ENCODE measurements at places on chromosomes 1 and 21.

DNA sequence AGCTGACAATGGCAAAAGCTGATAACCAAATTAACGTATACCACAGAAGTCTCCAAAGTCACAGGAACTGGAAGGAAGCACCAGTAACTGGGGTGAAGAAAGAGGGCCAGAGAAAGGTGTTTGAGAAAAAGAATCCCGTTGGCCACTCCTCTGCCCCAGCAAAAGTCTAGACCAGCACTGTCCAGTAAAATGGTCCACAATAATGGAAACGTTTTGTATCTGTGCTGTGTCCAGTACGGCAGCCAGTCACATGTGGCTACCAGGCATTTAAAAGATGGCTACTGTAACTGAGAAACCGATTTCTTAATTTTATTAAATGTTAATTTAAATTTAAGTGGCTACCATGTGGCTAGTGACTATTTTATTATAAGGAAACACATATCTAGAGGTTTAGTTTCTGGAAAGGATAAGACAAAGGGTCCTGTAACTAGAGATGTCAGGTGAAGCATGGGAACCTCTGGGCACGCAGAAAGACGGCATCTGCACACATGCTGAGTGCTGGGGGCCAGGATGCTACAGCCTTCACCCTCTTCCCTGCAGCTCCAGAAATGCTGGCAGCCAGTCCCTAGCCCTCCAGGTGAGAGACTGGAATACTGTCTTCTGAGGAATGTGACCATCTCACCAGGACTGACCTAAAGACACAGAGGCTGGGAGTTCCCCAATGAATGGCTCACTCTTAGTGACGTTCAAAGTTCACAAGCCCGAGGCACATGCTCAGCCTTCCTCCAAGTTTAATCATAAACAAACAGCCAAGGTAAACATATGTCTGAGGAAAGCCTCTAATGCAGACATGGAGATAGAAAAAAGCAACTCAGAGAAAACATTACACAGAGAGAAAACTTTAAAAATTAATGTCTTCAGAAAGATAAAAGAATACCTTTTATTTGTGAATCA is 50.7 kb downstream of the JAK1 start:
- no peak for DNase-seq

- DNase-seq, result no peak
These were observed 39.7 kb upstream of the PADI2 start for GRCh38 chr1:17158961-17159360.

GRCh38 chr1:109277434-109278204 is 5.3 kb downstream of the PSRC1 start:
- DNase-seq, result peak; percentile 70

GRCh38 chr1:8283058-8283884 is 34.6 kb upstream of the SLC45A1 start:
- no peak for DNase-seq

- no peak for DNase-seq
These were observed 37.6 kb upstream of the DIPK1A start for GRCh38 chr1:92998821-92999220.

DNA sequence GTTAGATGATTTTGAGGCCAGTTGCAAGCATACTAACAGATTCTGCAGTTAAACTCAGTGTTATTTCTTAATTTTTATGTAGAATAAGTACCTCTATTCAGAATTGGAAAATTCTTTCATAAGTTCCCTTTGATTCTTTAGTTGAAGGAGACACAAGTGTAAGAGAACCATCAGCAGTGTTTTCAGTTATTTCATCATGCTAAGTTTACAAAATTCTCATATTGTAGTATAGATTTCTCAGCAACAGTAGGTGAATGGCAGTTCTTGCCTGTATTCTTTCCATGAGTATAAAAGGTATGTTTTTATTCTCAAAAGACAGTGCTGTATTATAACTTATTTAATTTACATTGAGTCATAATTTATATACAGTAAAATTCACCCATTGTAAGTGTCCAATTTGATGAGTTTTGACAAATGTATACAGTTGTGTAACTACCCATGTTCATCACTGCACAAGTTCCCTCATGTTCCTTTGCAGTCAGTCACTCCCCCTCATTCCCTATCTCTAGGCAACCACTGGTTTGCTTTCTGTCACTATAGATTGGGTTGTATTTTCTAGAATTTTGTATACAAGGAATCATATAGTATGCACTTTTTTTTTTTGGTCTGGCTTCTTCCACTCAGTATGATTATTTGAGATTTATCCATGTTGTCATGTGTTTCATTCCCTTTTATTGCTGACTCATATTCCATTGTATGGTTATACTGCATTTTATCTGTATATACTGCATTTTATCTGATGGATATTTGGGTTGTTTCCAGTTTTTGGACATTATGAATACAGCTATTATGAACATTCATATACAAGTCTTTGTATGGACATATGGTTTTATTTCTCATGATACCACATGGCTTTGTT is 3.9 kb downstream of the RPS6KC1 start:
- no peak for DNase-seq

DNA sequence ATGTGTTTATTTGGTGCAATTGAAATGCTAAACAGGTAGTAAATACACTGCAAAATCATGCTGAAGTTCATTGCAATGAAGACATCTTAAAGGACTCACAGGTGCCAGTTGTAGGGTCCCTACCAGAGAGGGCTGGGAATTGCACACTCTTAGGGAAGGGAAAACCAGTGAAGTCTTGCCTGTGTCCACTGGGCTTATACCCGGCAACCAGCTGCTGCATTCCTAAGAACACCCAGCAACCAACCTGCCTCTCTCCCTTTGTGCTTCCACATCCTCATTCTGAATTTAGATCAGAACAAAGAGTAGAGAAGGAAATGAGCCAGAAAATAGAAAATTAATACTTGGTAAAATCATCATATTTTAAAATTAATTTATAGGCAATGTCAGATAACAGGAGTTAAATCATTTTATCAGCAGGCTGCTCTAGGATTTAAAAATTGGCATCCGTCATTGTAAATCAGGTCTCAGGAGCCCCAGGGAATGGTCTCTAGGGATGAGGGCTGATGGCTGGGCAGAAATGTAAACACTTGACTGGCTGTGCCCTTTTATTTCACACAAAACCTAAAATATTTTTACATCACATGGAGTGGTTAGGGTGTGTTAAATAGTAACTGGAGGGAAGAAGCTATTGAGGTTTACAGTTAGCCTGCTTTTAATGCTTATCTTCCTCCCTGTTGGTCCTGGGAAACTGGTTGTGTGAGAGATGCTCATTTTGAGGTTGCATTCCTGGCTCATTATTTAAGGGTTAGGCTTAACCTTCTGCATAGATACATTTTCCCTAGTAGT is 31.3 kb downstream of the PTGFRN start:
- DNase-seq, result no peak

DNA sequence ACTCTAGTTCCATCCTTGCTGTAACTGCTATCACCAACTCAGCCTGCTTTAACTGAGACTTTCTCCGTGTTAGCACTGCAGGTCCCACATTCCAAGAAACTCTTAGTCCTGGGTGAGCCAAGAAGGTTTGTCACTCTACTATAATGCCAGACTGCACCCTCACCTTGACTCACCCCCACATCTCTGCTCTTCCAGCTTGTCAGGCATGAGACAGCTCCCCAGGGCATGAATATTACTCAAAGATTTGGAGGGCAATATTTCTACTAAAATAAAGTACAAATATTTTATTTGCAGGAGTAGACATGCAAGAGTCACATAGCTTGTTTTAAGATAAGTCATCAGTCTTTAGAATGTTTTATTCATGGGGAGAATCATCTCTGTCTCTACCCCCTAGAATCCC is 110.2 kb downstream of the MATN1 start:
- no peak for DNase-seq

DNA sequence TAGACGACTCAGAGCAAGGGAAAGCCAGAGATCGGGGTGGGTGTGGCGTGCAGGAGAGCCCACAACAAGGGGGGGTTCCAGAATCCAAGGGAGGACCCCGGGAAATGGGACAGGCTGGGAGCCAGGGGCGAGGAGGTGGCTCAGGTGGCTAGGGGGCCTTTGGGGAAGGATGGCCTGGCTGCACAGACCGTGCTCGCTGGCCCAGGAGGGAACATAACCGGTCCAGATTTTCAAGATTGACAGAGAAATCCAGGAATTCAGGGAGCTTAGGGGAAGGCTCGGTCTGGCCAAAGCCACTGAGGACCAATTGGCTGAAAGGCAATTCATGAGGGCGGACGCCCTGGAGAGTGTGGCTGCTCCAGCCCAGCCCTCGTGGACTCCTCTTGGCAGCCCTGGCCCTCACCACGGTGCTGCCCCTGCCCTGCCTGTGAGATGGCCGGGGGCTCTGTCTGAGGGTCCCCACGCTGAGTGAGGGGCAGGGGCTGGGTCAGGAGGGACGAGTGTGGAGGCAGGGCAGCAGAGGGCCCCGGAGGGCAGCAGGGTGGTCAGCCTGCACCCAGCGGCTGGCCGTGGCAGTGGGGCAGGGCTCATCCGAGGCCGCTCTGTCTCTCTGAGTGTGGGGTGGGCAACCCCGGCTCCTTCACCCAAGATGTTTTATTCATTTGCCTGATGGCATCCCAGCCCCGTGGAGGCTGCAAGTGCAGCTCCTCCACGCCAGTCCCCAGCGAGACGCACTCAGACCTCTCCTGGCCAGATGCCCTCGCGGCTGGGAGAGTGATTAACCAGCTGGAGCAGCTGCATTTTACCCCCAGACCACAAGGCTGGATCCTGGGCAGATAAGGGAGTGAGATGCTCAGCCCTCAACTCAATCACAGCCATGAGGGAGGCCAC is 5.6 kb upstream of the LRRC3 start:
- DNase-seq, result peak; percentile 25

DNA sequence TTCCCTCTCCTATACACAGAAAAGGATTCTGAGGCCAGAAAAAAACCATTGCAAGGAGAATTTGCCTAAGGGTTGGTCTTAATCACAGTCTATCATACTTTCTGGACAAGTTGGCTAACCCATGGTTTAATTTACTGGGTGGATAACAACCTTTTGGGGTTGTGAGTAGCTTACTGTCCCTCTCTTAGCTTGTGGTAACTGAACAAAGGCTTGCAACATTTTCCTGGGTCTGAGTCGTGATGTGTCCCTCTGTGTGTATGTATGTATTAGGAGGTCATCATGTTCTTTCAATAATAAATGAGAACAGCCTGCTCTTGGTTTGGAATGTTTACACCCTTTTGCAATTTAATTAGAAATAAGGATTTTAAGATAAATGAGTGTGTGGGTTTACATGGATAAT is 36.7 kb downstream of the PAPPA2 start:
- no peak for DNase-seq

DNA sequence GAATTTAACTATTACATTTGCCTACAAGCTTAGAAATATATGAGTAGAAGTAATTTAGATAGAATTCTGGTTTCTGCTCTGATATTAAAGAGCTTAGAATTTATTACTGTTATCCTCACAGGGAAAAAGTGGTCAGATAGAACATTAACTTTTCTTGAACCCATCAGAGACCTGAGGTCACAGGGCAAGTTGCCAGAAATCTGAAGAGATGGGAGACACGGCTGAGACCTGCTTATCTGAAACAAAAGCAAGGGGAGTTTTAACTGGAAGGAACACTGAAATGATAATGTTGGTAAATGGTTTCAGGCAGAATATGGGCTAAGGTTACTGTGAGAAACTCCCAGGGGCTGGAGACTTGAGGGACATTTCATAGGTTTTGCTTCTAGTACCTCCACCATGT is 28.0 kb upstream of the USP25 start:
- DNase-seq, result no peak

DNA sequence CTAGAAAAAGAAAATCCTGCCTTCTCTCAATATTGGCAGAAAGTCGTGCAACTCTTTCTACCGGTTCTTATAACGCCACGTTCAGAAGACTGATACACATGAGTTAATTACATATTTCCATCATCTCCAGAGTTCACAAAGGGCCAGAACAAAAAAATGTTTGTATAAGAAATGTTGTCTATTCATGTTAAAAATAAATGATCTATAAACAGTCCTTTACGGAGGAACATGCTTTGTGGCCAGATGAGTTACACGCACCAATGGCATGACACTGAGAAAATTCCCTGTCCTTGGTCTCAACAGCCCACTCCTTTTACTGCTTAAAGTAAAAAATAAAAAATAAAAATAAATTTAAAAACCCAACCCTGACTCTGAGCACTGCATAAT is 29.5 kb downstream of the C2CD2 start:
- no peak for DNase-seq

GRCh38 chr1:42945164-42945563 is 13.5 kb downstream of the SLC2A1 start:
- DNase-seq, result no peak

GRCh38 chr1:168845140-168845539 is 116.1 kb upstream of the DPT start:
- DNase-seq, result no peak

DNA sequence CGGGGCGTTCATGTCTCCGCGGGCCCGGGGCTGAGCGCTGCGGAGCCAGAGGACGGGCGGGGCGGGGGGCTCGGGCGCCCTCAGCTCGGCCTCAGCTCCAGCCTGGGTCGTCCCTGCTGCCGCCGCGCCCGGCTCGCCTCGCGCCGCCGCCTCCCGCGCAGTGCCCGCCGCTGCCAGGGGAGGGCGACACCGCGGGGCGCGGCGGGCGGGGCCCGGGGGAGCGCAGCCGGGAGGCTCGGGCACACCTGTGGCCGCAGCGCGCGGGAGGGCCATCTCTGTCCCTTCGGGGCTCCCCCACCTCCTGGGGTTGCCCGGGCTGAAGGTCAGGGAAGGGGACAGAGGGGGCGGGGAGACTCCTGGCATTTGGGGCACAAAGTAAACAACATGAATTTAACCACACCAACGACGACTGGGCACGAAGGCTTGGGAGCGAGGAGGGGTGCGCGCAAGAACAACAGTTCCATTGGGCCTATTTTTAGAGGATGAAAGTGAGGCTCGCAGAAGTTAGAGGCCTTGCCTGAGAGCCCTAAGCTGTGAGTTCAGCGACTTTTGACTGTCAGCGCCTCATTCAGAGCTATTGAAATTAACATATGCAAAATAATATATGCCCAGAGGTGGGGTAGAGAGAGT is at the start of gene FAM131C:
Gene FAM131C, minus strand, starts transcription at position 162 of the 630 bp plus-strand sequence. CDS start 209 bp downstream, outside the sequence.
- DNase-seq, result no peak

DNA sequence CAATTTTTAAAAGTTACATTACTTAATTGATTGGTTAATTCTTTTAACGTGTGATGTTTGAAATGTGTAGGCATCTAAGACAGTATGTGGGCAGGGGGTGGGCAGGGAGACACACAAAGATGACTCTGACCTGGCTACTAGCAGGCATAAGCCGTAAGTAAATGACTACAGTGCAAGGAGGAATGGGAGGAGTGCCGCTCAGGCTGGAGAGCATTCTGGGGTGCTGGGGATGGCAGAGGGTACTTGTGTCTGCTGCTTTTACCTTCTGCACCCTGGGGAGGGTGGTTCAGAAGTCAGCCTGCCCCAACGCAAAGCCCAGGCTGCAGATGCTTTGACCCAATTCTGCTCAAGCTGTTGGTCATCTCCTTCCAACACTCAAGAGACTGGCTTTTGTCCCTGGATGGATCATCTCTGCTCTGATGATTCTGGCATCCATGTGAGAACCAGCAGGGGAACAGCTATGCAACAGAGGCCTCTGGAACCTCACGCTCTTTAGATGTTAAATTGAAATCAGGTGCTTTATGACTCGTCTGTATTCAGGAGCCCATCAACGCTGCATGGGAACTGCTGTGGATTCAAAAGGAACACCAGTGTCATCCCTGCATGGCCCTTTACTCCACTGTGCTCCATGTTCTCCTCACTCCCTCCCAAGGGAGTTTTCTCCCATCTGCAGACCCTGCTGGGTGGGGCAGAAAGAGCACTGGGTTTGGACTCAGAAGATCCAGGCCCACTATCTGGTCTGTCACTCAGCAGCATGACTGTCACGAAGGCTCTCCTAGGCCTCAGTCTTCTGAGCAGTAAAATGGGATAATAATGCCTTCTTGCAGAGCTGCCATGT is 78.8 kb downstream of the FAM78B start:
- DNase-seq, result no peak

GRCh38 chr1:80365359-80366021 is 1359.0 kb upstream of the ADGRL4 start:
- no peak for DNase-seq
